Stomach (tissue), 19 donors: ENCODE measurements at places on chromosomes 6 and 20. TPM values are rescaled to one million over a fixed set of nuclear protein-coding genes. Genes with fewer than 3 reads are reported as not detected.

The NTSR1 gene
- 15.9 TPM for total RNA-seq

DNA sequence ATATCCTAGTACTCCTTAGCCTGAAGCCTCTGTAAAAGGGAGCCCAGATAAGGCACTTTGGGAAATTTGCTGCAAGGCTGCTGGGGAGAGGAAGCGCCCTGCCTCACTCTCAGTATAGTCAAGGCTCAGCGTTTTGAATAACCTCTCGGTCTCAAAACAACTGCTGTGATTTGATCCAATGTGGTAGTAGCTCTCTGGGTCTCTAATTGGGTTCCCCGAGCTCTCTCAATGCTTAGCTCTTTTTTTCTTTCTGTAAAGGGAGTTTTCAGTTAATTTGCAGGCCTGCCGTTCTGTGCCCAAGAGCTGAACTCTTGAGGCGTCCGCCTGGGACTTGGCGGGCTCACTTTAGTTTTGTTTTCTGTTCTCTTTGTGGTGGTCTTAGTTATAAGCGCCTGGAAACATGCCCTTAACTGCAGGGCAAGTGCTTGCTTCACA is 41.2 kb downstream of the ZHX3 start:
- H3K36me3 ChIP-seq, result no peaks in the 10 kb centered on the region
- no peaks in the 10 kb centered on the region for H3K27me3 ChIP-seq
- peak overlapping the region; percentile 42 for H3K27ac ChIP-seq

The GLP1R gene
- 9.0 TPM for total RNA-seq

- no peaks in the 10 kb centered on the region for H3K27me3 ChIP-seq
- H3K4me1 ChIP-seq, result peaks cover 21% of the 10 kb centered on the region
- H3K27ac ChIP-seq, result peak overlapping the region; percentile 35
- no peaks in the 10 kb centered on the region for H3K36me3 ChIP-seq
- no peak overlapping the region for H3K4me3 ChIP-seq
These were observed 115.1 kb downstream of the JAG1 start for GRCh38 chr20:10558635-10559187.

- no peaks in the 10 kb centered on the region for H3K4me1 ChIP-seq
- H3K4me3 ChIP-seq, result no peak overlapping the region
- no peaks in the 10 kb centered on the region for H3K27me3 ChIP-seq
- DNase-seq, result no peak
- H3K36me3 ChIP-seq, result no peaks in the 10 kb centered on the region
- H3K27ac ChIP-seq, result no peak overlapping the region
These were observed 65.3 kb upstream of the VGLL2 start for GRCh38 chr6:117200067-117200466.

- no peak for DNase-seq
- no peak overlapping the region for H3K27ac ChIP-seq
These were observed 255.0 kb upstream of the HTR1E start for GRCh38 chr6:86682297-86682696.

The DPPA5 gene
- total RNA-seq, result not detected

DNA sequence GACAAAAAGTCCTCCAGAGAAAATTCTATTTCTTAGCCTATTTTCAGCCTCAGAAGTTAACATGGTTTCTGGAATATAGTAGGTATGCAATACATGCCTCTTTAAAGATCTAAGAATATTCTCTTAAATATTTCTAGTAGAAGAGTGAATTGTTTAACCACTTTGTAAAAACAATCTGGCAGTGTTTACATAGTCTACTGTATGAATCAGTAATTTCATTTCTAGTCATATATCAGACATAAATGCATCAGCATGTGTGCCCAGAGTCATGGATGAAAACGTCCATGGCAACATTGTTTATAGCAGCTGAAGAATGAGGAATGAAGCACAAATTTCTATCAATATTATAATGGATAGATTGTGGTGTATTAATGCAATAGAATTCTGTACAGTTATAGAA is 124.9 kb downstream of the NKAIN2 start:
- DNase-seq, result no peak
- no peak overlapping the region for H3K4me3 ChIP-seq
- H3K4me1 ChIP-seq, result no peaks in the 10 kb centered on the region
- H3K27me3 ChIP-seq, result no peaks in the 10 kb centered on the region
- no peaks in the 10 kb centered on the region for H3K36me3 ChIP-seq

- no peak for DNase-seq
- H3K4me3 ChIP-seq, result no peak overlapping the region
- peaks cover 7% of the 10 kb centered on the region for H3K4me1 ChIP-seq
- no peak overlapping the region for H3K27ac ChIP-seq
- H3K36me3 ChIP-seq, result no peaks in the 10 kb centered on the region
These were observed 249.1 kb upstream of the PREP start for GRCh38 chr6:105651969-105652368.

DNA sequence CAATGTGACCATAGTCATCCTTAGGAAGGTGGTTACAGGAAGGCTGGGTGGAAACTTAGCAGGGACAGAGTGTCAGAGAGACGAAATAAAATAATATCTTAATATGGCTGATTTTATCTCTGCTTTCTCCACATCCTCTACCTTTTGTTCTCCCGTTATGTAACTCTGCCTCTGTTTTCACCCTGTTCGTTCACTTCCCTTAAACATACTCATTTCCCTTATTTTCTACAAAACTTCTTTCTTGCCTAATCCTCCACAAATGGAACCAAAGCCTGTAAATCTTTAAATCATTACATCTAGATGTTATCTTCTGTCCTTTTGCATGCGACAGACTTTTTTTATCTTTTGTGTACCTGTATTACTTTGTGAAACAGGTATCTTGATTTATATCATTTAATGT is 23.3 kb upstream of the CRIP3 start:
- no peaks in the 10 kb centered on the region for H3K27me3 ChIP-seq
- H3K36me3 ChIP-seq, result no peaks in the 10 kb centered on the region
- no peak for DNase-seq

DNA sequence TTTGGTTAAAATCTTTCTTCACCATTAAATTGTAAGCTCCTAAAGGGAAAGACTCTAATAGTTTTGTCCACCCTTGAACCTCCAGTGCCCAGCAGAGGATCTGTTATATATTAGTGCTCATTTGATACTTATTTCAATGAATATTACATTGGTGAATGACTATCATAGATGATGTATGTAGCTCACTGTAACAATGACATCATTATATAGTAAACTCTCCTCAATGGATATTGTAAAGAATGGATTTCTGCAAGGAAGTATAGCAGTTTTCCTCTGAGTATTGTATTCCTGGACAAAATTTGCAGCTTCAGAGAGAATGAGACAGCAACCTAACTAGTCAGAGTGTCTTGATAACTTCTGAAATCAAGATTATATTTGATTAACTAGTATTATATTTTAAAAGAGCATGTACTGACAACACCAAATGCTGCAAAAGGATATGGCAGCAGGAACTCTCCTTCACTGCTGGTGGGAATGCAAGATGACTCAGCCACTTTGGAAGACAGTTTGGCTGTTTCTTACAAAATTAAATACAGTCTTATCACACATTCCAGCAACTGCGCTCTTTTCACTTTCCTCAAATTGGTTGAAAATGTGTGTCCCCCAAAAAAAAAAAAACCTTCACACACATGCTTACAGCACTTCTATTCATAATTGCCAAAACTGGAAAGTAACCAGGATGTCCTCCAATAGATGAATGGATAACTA is 189.8 kb upstream of the OPRM1 start:
- H3K4me3 ChIP-seq, result no peak overlapping the region
- H3K27ac ChIP-seq, result no peak overlapping the region
- DNase-seq, result no peak
- no peaks in the 10 kb centered on the region for H3K36me3 ChIP-seq
- H3K27me3 ChIP-seq, result no peaks in the 10 kb centered on the region
- H3K4me1 ChIP-seq, result no peaks in the 10 kb centered on the region

DNA sequence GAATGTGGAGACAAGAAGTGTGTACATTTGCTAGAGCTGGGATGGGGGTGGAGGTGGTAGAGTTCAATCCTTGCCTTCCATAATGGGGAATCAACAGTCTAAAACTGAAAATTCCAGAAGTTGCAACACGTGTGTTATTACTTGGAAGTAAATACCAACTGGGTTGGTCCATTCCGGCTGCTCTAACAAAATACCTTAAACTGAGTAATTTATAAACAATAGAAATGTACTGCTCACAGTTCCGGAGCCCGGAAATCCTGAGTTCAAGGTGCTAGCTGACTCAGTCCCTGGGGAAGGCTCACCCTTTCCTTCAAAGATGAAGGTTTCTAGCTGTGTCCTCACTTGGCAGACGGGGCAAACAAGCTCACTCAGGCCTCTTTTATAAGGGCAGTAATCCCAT is 59.0 kb downstream of the RIN2 start:
- no peak for DNase-seq
- H3K4me1 ChIP-seq, result peaks cover 12% of the 10 kb centered on the region
- no peaks in the 10 kb centered on the region for H3K27me3 ChIP-seq
- no peaks in the 10 kb centered on the region for H3K36me3 ChIP-seq
- no peak overlapping the region for H3K27ac ChIP-seq

The IRF4 gene
- total RNA-seq, result 7.0 TPM

The NANP gene
- total RNA-seq, result 1.2 TPM

DNA sequence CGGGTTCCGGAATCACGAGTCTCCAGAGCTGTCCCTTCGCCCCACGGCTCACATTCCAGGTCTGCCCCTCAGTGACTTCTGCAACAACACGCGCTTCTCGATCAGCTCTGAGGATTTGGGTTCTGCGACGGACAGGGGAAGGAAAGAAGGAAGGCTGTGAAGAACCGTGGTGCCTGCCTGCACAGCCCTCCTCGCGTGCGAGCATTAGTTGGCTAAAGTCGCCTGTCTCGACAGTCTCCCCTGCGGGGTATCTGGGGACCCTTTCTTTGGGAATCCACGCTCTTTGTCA is 23.1 kb downstream of the VPS52 start:
- no peaks in the 10 kb centered on the region for H3K36me3 ChIP-seq
- H3K4me1 ChIP-seq, result peaks cover 29% of the 10 kb centered on the region
- DNase-seq, result no peak
- peak overlapping the region; percentile 54 for H3K4me3 ChIP-seq

DNA sequence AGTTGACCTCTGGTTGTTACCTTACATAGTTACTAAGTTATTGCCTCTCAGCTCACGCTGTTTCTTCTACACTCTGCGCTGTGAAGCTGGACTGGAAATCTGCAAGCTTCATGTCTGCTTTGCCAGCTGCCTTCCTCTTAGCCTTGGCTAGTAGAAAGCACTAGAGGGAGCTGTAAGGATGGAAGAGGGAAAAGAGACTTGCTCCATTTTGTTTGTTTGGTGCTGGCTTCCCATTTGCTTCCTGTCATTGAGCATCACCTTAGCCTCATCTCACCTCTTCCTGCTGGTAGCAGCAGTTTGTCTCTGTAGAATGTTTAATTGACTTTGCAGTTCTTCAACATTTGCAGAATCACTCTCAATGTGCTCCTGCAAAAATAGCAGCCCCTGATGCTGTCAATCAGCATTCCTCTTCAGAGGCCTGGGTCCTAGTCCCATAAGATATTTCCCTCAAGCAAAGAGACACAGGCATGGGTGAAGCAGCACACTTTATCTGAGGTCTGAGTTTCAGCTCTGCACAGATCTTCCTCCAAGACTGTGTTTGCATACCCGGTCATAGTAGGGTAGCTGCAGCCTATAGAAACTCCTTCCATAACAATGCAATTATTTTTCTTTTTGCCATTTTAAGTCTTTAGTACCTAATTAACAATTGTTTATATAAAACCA is 302.2 kb upstream of the EPHA7 start:
- no peak overlapping the region for H3K4me3 ChIP-seq
- H3K4me1 ChIP-seq, result no peaks in the 10 kb centered on the region
- peak; percentile 39 for DNase-seq
- no peaks in the 10 kb centered on the region for H3K36me3 ChIP-seq

The EEF1A2 gene
- total RNA-seq, result 23.8 TPM

DNA sequence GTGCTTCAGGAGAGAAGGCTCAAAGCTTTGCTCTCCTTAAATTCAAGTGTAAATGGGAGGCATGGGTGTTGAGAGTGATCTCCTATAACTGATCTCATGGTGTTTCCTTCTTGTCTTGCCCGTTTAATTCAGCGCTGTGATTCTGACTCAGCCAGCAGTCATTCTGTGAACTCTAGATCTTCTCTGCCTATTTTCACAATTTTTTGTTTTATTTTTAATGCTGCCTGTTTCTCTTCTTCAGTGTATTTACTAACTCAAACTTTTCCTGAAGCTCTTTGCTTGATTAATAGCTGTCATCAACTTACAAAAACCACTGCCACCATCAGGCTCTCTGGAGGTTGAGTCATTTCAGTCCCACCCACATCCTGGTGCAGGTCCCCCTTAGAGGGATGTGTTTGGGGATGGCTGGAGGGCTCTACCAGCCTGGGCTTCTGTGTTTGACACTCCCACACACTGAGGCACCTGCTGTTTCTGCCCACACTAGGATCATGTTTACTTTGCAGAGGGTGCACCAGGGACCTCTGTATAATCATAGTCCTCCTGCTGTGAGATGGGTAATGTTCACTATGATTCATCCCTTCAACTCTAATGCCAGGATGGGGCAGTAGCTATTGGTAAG is 94.0 kb downstream of the SHLD1 start:
- H3K36me3 ChIP-seq, result no peaks in the 10 kb centered on the region
- H3K27ac ChIP-seq, result no peak overlapping the region
- DNase-seq, result no peak

GRCh38 chr6:44915111-44915510 is 413.0 kb upstream of the RUNX2 start:
- no peaks in the 10 kb centered on the region for H3K36me3 ChIP-seq
- no peaks in the 10 kb centered on the region for H3K27me3 ChIP-seq
- no peak for DNase-seq
- no peak overlapping the region for H3K4me3 ChIP-seq
- H3K4me1 ChIP-seq, result no peaks in the 10 kb centered on the region

DNA sequence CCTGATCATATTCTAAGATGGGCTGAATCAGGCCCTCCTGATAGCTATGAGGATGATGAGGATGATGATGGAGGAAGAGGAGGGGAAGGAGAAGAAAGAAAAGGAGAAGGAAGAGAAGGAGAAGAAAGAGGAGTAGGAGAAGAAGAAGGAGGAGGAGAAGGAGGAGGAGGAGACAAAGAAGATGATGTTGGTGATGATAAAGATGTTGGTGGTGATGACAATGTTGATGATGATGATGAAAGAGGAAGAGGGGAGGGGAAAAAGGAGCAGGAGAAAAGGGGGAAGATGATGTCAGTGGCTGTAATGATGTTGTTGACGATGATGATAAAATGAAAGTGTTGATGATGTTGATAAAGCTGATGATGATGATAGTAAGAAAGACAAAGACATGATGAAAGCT is 119.5 kb downstream of the CDC5L start:
- no peak overlapping the region for H3K27ac ChIP-seq
- H3K36me3 ChIP-seq, result no peaks in the 10 kb centered on the region
- no peaks in the 10 kb centered on the region for H3K4me1 ChIP-seq
- H3K27me3 ChIP-seq, result no peaks in the 10 kb centered on the region

- no peak for DNase-seq
- H3K27ac ChIP-seq, result no peak overlapping the region
- H3K36me3 ChIP-seq, result peaks cover 42% of the 10 kb centered on the region
- H3K4me1 ChIP-seq, result peaks cover 35% of the 10 kb centered on the region
These were observed 11.5 kb downstream of the FOXC1 start for GRCh38 chr6:1621070-1621701.

- H3K4me3 ChIP-seq, result no peak overlapping the region
- H3K4me1 ChIP-seq, result peaks cover 41% of the 10 kb centered on the region
- no peaks in the 10 kb centered on the region for H3K36me3 ChIP-seq
- no peaks in the 10 kb centered on the region for H3K27me3 ChIP-seq
- peak overlapping the region; percentile 34 for H3K27ac ChIP-seq
These were observed 90.0 kb upstream of the TNFAIP3 start for GRCh38 chr6:137776786-137777686.

GRCh38 chr6:16056263-16056870 is 72.5 kb upstream of the MYLIP start:
- no peak for DNase-seq
- no peaks in the 10 kb centered on the region for H3K27me3 ChIP-seq
- no peak overlapping the region for H3K27ac ChIP-seq

The RAET1L gene
- not detected for total RNA-seq

GRCh38 chr20:58695895-58696375 is 3.3 kb downstream of the NPEPL1 start:
- no peak for DNase-seq
- no peaks in the 10 kb centered on the region for H3K27me3 ChIP-seq
- peaks cover 27% of the 10 kb centered on the region for H3K4me1 ChIP-seq
